ENCODE measurements at places on chromosomes 1 and 21. TPM values are rescaled to one million over a fixed set of nuclear protein-coding genes. Genes with fewer than 3 reads are reported as not detected.

ANKRD34A gene
- 1.8 TPM for total RNA-seq

ACKR1 gene
- 3.5 TPM for total RNA-seq

KCNK2 gene
- total RNA-seq = 184 TPM

ALPL gene
- 35.7 TPM for total RNA-seq

CADM3 gene
- total RNA-seq = 46.4 TPM

RCSD1 gene
- total RNA-seq = 26.2 TPM

BMP8B gene
- 7.8 TPM for total RNA-seq

LCE1F gene
- not detected for total RNA-seq

SH3BGR gene
- 6.2 TPM for total RNA-seq

NBPF12 gene
- total RNA-seq = 12.0 TPM

NIT1 gene
- 22.4 TPM for total RNA-seq

HUNK gene
- total RNA-seq = 4.8 TPM

KRTAP19-1 gene
- total RNA-seq = not detected

POFUT2 gene
- total RNA-seq = 31.5 TPM

CLCNKB gene
- 0.40 TPM for total RNA-seq

GPA33 gene
- total RNA-seq = 0.44 TPM

GABRD gene
- total RNA-seq = 1.6 TPM

FMO3 gene
- 3.5 TPM for total RNA-seq

PRAMEF12 gene
- not detected for total RNA-seq

NUDC gene
- 25.6 TPM for total RNA-seq

ZNF692 gene
- 32.7 TPM for total RNA-seq

PIP5K1A gene
- 44.0 TPM for total RNA-seq

H6PD gene
- 20.2 TPM for total RNA-seq

HPDL gene
- total RNA-seq = 1.8 TPM

LAX1 gene
- 0.11 TPM for total RNA-seq

SLC37A1 gene
- 8.4 TPM for total RNA-seq

CSF3R gene
- total RNA-seq = 19.7 TPM

TP73 gene
- total RNA-seq = 0.30 TPM

KRTAP21-2 gene
- total RNA-seq = not detected

CACNA1S gene
- 0.33 TPM for total RNA-seq

IL10RB gene
- 24.0 TPM for total RNA-seq

FASLG gene
- not detected for total RNA-seq

APCS gene
- total RNA-seq = not detected

AUNIP gene
- total RNA-seq = 2.3 TPM

CTTNBP2NL gene
- total RNA-seq = 16.9 TPM

MAB21L3 gene
- total RNA-seq = 0.17 TPM

TRIM58 gene
- total RNA-seq = 4.7 TPM

FNDC5 gene
- total RNA-seq = 44.9 TPM

TMEM183A gene
- total RNA-seq = 76.6 TPM

MYBPH gene
- not detected for total RNA-seq

CRNN gene
- total RNA-seq = not detected

ELF3 gene
- total RNA-seq = 1.2 TPM

VANGL2 gene
- 8.7 TPM for total RNA-seq

ADGRB2 gene
- total RNA-seq = 41.5 TPM

OR2T29 gene
- total RNA-seq = not detected

STIL gene
- total RNA-seq = 6.6 TPM

EXO1 gene
- total RNA-seq = 3.7 TPM

NEXN gene
- 1.8 TPM for total RNA-seq

CD5L gene
- total RNA-seq = not detected

STXBP3 gene
- 45.9 TPM for total RNA-seq

FYB2 gene
- total RNA-seq = 2.4 TPM

MIXL1 gene
- 0.22 TPM for total RNA-seq

OPRD1 gene
- 1.4 TPM for total RNA-seq

TAS1R3 gene
- 0.10 TPM for total RNA-seq

PTPN7 gene
- total RNA-seq = 2.5 TPM

FCGR2B gene
- 1.1 TPM for total RNA-seq

THEMIS2 gene
- total RNA-seq = 14.6 TPM

PDZK1IP1 gene
- 0.30 TPM for total RNA-seq

AMIGO1 gene
- 12.6 TPM for total RNA-seq
